ENCODE measurements at places on chromosomes 11 and 22. TPM values are rescaled to one million over a fixed set of nuclear protein-coding genes. Genes with fewer than 3 reads are reported as not detected.

GRCh38 chr11:83542861-83543260 is 256.7 kb upstream of the CCDC90B start:
- H3K36me3 ChIP-seq = no peaks in the 10 kb centered on the region
- H3K4me1 ChIP-seq = no peaks in the 10 kb centered on the region
- no peak for DNase-seq

DNA sequence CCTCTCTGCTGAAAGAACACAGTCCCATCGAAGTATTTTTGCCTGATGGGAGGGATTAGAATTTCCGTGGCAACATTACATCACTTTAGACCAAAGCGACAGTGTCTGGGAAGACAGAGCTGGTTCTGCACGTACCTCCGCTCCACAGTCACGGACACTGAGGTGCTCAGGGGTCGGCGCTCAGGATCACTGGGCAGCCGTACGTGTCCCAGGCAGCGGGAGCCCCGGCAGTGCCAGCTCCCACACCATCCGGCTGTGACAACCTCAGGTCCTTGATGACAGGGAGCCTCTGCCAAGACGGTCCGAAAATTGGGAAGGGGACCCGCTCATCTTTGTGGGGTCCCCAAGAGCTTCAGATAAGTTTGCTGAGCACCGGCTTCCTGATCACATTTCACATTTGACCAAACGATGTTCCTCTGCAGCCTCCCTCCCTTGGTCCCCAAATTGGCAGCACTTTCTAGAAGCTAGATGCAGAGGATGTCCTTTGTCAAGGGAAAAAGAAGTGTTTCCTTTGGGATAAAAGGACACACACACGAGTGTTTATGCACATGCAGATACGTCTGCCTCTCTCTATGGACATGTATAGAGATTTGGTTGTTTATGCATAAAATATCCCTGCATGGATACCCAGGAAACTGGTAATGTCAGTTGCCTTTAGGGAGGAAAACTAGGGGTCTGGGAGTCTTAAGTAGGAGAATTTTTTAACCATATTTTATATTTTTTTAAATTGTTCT is 61.6 kb upstream of the LINC01488 start:
- H3K36me3 ChIP-seq = no peaks in the 10 kb centered on the region
- no peak for DNase-seq
- H3K27me3 ChIP-seq = no peaks in the 10 kb centered on the region
- H3K4me1 ChIP-seq = peaks cover 39% of the 10 kb centered on the region

DNA sequence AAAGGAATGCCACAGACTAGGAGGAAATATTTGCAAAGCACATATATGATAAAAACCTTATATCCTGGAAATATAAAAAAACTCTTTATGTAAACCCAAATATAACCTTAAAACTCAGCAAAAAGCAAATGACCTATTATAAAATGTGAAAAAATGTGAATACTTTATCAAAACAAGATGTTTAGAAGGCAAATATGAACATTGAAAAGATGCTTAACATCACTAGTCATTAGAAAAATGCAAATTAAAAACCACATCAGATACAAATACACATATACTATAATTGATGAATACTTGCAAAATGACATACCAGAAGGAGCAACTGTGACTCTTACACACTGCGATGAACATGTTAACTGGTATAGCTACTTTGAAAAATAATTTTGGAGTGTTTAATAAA is 511.2 kb upstream of the LRRC4C start:
- H3K36me3 ChIP-seq = no peaks in the 10 kb centered on the region
- no peaks in the 10 kb centered on the region for H3K4me1 ChIP-seq
- DNase-seq = no peak
- H3K27ac ChIP-seq = no peak overlapping the region
- no peak overlapping the region for H3K4me3 ChIP-seq
- no peaks in the 10 kb centered on the region for H3K27me3 ChIP-seq

GRCh38 chr11:19433367-19433766 is 192.6 kb upstream of the E2F8 start:
- no peak overlapping the region for H3K4me3 ChIP-seq
- DNase-seq = no peak
- no peak overlapping the region for H3K27ac ChIP-seq
- H3K4me1 ChIP-seq = peaks cover 13% of the 10 kb centered on the region
- H3K36me3 ChIP-seq = no peaks in the 10 kb centered on the region

DNA sequence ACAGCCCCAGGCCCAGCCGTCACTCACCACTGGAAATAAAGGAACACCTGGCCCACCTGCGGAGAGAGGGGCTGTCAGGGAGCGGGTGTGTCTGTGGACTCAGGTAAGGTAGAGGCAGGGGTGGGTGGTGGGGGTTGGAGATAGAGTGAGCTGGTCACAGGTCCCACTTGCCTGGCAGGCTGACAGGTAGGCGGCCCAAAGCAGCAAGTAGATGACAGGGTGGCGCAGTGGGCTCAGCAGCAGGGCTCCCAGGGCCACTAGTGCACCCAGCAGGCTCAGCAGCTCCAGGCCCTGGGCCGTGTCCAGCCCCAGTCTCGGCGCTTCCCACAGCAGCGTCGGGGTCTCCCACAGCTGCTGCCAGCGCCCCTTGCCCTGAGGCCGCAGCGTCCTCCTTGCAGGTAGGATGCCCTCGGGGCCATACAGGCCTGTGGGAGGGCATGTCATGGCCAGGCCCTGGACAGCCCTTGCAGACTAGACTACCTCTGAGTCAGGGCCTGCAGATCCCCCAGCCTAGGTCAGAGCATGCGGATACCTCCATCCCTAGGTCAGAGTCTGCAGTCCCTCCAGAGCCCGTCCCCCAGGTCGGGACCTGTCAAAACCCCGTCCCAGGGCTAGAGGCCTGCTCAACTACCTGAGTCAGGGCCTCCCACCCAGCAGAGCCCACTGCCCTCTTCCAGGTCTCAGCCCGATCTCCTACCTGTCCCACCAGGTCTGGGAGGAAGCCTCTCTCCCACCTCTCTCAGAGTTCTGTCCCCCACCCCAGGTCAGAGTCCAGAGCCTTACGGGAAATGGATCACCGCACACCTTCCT is 686 bp downstream of the LMF2 start:
- DNase-seq = no peak
- no peaks in the 10 kb centered on the region for H3K36me3 ChIP-seq

DNA sequence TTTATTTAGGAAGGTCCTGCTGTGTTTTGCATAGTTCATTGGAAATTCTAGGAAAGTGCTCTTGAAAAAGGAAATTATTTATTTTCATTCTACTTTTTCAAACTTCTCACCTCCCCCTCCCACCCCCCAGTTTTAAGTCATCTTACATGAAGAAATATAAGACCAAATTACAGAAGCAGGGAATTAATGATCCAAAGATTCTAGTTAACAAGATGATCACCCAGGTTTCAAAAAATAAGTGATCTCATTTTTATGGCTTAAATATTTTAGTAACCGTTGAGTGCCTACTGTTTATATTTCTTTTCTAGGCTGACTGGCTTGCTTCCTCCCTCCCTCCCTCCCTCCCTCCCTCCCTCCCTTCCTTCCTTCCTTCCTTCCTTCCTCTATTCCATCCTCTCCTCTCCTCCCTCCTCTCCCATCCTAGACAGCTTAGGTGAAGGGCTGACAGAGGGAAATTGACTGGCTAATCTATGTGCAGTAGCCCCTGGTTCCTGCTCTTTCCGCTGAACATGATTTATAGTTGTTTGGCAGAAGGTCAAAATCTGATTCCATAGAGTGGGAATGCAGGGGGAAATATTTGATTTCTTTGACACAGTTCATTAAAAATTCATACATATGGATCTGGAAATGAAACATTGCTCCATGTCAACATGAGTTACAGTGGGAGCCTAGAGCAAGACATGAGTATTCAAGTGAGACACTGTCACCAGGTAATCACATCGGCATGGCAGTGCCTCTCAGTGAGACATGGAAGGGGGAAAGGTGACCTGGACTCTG is 123.4 kb downstream of the COMMD9 start:
- no peaks in the 10 kb centered on the region for H3K27me3 ChIP-seq
- H3K36me3 ChIP-seq = peaks cover 3% of the 10 kb centered on the region
- peak; percentile 19 for DNase-seq
- H3K27ac ChIP-seq = no peak overlapping the region

DNA sequence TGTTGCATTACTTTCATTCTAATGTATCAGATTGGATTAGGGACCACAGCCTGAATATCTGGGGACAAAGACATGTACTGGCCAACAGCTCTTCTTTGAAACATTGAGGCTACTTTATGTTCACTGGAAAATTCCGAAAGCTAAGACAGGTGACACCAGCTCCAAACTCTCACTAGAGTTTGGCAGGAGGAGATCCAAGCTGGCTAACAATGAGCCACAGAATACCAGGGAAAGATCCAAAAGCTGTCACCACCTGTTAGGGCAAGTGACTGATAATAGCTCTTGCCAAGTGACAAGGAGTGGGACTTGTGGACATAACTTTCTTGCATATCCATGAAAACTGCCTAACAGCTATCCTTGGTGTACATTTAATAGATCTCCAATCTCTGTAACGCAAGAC is 333.3 kb downstream of the TTC28 start:
- H3K27me3 ChIP-seq = no peaks in the 10 kb centered on the region
- no peak overlapping the region for H3K27ac ChIP-seq

DNA sequence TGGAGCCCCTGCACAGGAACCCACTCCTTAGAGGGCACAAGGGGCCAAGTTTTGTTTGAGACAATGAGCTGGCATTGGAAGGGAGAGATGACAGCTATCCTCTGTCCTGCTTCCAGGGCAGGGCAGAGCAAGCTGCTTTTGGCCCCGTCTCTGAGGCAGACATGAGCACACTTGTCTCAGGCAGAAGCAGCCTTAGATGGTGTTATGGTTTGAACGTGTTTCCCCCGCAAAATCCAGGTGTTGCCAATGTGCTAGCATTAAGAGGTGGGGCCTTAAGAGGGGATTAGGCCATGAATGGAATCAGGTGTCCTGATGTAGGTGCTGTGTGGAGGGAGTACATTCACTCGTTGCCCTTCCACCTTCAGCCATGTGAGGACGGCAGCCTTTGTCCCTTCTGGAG is 2.5 kb downstream of the TP53AIP1 start:
- H3K4me1 ChIP-seq = no peaks in the 10 kb centered on the region
- peaks cover 23% of the 10 kb centered on the region for H3K27me3 ChIP-seq
- H3K4me3 ChIP-seq = no peak overlapping the region
- H3K27ac ChIP-seq = no peak overlapping the region
- DNase-seq = no peak

The NLRX1 gene
- 8.9 TPM for total RNA-seq

The ALG9 gene
- 41.7 TPM for total RNA-seq

The CRYBB3 gene
- total RNA-seq = not detected
